Activated CD4-positive, alpha-beta T cell treated with anti-CD3 and anti-CD28 coated beads, Interleukin-2, amount 50 U/mL, for 4 hours (primary cell): ENCODE measurements at places on chromosomes 1 and 21.

DNA sequence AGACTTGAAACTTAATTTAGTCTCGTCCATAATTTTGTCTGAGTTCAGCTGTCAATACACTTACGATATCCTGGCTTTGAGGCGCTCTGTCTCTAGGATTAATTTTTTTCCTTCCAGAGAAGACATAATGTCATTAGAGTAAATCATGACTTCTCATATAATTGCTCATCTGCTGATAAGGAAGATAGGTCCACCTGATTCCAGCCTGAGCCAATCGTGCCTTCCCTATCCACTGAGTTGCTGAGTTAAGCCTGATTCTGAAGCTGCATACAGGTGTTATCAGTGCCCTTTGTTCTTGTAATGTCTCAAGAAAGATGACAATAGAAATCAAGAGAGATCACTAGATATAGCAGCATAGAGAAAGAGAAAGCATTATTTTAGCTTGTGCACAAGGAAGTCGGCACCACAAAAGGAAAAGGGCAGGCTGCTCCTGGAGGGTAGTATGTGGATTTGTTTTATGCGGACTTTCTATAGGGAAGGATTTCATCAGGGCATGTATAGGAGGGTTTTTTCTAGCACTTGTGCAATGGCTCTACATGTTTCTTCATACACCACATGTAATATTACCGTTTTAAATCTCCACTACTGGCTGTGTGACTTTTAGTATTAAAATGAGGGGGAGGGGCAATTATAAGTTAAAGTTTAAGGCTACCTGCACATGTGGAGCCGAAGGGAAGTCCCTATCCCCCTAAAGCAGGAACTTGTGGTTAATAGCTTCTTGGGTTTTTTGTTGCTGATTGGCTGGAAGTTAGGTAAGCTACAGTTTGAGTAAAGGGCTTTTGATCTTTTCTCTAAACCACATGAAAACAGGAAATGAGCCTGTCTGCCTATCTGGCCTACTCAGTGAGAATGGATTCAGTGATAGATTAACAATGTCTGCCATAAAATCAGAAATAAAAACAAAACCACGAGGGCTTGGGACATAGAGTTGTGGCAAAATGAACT, 133.4 kb downstream of the PLPPR5 start:
- peak; percentile 12 for DNase-seq

DNA sequence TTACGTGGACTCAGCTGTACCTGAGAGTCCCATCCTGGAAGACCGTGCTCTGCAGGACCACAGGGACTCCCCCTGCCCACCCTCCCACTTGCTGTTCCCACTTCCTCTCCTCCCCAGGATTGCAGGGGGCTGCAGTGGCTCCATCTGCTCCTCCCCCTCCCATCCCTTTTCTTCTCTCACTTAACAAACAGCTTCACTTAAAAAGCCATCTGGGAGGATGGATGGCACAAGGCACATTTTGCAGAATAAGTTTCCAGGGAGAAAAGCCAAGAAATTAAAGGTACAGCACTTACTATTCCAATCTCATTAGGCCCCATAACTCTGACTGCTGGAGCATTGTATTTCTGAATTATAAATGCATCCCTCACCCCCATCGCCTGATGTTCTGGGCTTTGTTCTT, 458.7 kb downstream of the PTPRU start:
- DNase-seq: no peak

GRCh38 chr1:46618754-46619415, 2.3 kb upstream of the MOB3C start:
- no peak for DNase-seq

GRCh38 chr1:96145492-96145891, 576.1 kb upstream of the PTBP2 start:
- DNase-seq: no peak

DNA sequence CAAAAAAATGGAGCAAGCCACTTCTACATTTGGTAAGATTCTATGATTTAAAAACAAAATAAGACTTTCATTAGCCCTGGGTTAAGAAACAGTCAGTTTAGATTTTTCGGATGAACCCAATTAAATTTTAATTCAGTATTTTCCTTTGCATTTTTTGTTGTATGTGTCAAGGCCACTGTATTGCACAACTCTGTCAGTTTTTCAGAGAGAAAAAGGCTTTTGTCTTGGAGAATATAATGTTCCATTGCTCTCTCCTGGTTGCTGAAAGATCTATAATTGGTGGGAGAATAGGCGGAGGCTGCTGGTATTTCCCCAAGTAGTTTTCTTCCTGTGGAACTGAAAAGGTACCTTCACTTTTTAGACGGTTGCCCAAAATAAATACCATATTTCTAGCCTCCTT, 84.6 kb downstream of the NEGR1 start:
- no peak for DNase-seq

DNA sequence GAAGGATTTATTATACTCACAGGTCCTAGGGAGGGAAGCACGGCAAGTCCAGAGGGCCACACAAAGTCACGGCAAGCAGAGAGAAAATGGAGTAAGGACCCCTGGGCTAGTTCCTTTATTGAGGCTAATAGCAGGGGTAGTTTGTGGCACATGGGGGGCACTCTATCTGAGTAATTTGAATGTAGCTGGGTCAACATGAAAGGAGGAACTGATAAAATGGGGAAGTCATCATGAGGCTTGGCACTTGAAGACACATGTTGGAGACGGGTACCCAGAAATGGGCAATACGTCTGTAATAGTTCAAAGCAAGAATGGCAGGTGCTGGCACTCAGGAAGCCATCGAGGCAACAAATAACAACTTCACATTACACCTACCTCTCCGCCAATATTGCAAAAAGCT, 1136.4 kb downstream of the MRPL39 start:
- DNase-seq: no peak

- no peak for DNase-seq
Measured at GRCh38 chr1:200079232-200079940, 51.9 kb downstream of the NR5A2 start.

DNA sequence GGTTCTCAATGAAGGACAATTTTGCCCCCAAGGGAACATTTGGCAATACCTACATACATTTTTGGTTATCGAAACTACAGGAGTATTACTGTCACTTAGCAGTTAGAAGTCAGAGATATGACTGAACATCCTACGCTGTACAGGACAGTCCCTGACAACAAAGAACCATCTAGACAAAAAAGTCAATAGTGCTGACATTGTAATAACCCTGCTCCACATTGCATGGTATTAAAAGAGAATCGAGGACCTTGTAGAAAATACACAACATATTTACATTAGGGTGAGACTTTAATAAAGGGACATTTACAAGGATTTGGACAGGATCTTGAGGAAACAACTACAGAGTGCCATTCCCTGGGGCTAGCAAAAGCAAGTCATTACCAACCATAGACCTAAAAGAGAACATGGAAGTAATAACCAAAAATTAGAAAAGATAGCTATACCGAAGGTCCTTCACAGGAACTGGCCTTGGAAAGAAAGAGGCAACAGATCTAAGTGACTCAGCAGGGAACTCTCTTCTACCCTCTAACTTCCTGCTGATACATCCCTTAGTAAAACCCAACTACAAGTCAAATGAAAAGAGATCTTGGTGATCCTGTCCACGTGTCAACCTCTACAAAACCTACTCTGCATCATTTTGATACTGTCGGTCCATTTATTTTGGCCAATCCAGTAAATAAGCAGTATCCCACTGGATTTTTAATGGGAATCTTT, 40.2 kb downstream of the ANGPTL3 start:
- no peak for DNase-seq

DNA sequence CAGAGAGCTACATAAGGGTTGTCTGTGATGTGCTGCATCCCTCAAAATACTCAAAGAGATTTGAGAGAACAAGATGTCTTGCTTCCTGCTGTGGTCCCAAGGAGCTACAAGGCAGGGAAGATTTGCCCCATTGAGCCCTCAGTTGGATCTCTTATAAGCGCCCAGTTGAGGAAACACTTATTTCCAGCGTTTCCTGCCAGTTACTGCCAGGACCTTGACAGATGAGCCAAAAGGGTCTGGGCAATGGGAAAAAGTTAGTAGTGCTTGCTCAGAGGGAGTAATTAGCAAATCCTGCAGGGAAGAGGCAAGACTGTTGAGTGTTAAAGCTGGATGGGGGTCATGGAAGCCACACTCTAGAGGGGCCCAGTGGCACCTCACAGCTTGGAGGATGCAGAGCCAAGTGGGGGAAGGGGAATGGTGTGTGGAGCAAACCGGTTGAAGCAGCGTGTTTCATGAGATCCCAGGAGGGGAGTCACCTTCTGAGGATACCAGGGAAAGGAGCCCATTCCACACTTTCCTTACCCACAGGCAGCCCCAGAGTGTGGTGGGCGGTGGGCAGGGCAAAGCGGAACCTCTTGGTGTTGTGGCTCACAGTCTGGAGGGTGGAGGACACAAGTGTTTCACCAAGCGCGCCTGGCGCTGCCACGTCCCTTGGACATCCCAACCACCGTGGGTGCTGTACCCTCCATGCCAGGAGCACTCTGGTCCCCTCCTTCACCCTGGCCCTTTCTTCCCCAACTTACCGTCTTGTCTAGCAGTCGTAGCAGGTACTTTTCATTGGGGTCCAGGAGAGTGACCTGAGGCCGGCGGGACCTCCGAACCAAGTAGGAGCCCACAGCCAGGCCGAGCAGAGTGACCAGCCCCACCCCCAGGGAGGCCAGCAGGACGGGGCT, 805 bp downstream of the CYB5R1 start:
- no peak for DNase-seq

DNA sequence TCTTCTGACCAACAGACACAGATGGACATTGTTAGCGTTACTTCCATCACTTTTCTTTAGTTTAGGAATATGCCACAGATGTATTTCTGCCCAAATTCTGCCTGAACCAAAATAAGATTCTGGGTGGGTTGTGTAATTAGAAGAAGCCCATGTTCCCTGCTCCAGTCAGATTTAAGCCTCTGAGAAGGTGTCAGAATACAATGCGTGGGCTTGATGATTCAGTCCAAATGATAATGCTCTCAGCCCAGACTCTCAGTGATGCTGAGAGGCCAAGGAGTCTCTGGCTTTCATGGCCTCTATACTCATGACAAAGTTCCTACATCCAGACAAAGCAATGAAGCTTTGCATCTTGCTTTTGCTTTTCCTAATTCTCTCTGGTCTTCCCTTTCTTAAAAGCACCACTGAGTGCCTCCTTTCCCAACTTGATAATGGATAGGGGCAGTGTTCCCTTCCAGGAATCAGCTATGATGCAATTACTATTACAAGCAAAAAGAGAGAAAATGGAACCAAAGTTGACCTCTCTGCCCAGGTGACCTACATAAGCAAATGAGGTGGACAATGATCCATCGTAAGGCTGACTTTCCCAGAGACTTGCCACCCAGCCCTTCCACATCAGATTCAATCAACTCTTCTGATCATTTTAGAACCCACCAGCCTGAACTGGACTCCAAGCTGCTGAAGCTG, 8.8 kb downstream of the SEC16B start:
- no peak for DNase-seq

- no peak for DNase-seq
Measured at GRCh38 chr1:93640656-93641440, 40.8 kb downstream of the BCAR3 start.

GRCh38 chr21:31158789-31159581, 120.7 kb upstream of the KRTAP19-8 start:
- DNase-seq: no peak

DNA sequence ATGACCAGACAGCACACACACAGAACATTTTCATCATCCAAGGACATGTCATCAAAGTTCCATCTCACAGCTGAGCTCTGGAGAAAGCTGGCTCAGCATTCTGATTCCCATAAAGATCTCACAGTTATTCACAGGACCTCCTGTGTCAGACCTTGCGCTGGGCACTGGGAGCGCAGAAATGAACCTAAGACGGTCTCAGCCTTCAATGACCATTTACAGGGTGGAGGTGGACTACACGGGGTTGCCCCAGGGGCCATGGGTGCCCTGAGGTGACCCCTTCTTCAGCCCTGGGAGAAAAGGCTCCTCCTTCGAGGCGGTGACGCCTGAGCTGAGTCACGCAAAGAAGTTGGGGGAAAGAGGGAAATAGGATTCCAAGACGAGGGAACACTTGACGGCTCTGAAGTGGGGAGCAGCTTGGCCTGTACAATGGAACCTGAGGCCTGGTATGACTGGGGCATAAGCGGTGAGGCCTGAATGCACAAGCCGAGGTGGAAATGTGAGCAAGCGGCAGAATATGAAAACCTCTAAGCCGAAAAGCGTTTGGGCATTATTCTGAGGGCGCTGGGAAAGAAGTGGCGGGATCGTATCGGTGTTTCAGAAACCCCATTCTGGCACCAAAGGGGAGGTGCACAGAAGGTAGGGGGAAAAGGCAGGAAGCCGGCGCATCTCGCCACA, 797 bp downstream of the CC2D1B start:
- DNase-seq: no peak

GRCh38 chr1:118918230-118918939, 69.8 kb downstream of the TBX15 start:
- no peak for DNase-seq

DNA sequence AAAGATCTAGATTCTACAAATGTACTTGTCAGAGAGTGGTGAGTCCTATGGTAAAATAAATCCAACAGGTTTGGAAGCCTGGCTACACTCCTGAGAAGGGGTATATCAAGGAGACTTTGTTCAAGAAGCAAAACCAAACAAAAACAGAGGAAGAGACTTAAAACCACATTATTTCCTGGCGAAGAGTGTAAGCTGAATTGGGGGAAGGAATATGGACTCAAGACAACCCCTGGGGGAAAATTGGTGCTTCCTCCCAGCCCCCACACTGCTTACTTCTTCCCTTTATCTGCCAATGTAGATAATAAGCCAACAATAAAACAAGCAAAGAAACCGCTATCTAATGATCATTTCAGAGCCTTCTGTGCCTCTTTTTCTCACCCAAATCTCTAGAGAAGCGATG, 48.4 kb upstream of the ZBTB18 start:
- no peak for DNase-seq

GRCh38 chr1:113542221-113542701, 151.9 kb downstream of the MAGI3 start:
- DNase-seq: no peak

DNA sequence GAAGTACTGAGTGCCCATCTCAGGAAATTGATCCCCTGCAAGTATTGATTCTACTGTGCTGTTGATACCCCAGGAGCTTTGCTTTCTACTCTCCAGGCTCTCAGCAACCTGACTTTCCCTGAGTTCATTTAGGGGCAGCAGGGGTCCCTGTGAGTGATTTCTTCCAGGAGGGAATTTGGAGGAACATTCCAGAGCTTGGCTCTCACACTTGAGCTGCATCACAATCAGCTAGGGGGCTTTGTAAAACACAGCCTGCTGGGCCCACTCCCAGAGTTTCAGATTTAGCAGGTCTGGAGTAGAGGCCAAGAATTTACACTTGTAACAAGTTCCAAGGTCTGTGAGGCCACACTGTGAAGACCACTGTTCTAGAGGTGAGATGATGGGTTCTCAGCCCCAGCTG, 16.1 kb upstream of the ACTL8 start:
- DNase-seq: no peak

GRCh38 chr1:12232221-12232620, 2.4 kb downstream of the VPS13D start:
- DNase-seq: no peak
